CD4-positive, alpha-beta T cell treated with Interleukin-4 for 4 hours (primary cell): ENCODE measurements at places on chromosomes 4 and X.

- DNase-seq = no peak
Observed at GRCh38 chr4:11268149-11268548, 160.5 kb downstream of the HS3ST1 start.

DNA sequence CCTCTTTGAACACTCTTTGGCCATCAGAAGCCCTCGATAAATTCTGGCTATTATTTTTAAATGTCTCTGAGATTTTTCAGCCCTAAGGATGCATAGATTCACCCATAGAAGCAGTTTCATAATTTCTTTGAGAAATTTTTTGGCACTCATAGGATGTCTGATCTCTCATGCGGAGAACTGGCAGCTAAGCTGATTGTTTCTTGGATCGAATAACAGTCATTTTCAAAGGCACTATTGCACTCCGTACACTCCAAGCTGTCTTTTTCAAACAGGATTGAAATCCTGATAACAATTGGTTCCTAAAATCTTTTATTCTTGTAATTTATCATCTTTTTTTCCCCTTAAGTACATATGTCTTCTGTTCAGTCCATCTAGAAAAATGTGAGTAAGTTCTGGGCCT is 411.9 kb downstream of the SPOCK3 start:
- DNase-seq = no peak

DNA sequence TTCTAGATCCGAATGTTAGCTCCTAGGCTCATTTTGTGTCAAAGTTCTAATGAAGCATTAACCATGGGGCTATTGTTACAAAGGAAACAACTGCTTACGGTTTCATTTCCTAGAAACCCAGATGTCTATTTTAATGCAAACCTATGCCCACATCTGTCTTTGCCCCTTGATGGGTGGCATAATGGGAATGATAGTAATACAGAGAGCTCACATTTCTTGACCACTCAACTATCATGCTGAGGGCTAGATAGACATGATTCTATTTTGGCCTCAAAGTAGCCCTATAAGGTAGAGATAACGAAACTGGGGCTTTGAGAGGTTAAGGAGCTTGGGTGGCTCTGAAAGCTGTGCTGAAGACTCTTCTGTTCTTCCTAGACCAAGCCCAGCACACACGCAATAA is 1.9 kb downstream of the TLR7 start:
- DNase-seq = no peak

DNA sequence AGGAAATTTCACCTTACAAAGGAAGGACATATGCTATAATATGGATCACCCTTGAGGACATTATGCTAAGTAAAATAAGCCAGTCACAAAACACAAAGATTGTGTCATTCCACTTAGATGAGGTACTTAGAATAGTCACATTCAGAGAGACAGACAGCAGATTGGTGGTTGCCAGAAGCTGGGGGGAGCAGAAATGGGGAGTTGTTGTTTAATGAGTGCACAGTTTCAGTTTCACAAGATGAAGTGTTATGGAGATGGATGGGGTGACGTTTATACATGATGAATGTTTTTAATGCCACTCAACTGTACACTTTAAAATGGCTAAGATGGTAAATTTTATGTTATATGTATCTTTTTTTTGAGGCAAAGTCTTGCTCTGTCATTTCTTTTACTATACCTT is 14.8 kb upstream of the SPON2 start:
- DNase-seq = peak; percentile 73

- no peak for DNase-seq
Observed at GRCh38 chr4:38995660-38996005, 36.6 kb downstream of the TMEM156 start.

GRCh38 chr4:86822136-86822535 is 27.0 kb downstream of the SLC10A6 start:
- no peak for DNase-seq

GRCh38 chrX:46211079-46211478 is 334.1 kb downstream of the ZNF674 start:
- no peak for DNase-seq

GRCh38 chr4:189304167-189304566 is 636.5 kb upstream of the FRG1 start:
- DNase-seq = no peak

DNA sequence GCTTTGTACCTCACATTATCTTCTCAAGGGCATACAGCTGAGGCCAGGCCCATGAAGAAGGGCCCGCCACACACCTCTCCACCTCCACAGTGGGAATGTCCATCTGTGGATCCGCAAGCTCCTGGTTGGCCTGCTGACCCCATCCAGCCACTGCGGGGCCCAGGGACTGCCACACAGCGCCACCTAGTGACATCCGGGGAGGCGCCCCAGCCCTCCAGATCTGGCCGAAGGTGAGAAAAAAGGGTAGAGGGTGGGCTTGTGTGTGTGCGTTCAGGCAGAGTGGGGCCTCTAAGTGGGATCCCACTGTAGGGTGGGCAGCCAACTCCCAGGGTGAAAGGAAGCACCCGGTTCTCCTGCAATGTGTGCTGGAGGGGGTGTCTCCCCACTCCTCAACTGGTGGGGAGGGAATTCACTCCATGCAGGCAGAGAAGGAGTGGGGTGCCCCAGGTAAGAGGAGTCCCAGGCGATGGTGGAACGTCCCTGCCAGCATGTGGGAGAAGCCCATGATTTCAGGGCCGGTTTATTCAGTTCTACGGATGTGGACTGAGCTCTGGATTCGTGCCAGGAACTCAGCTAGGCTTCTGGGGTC is 117.3 kb downstream of the ENPP6 start:
- no peak for DNase-seq

DNA sequence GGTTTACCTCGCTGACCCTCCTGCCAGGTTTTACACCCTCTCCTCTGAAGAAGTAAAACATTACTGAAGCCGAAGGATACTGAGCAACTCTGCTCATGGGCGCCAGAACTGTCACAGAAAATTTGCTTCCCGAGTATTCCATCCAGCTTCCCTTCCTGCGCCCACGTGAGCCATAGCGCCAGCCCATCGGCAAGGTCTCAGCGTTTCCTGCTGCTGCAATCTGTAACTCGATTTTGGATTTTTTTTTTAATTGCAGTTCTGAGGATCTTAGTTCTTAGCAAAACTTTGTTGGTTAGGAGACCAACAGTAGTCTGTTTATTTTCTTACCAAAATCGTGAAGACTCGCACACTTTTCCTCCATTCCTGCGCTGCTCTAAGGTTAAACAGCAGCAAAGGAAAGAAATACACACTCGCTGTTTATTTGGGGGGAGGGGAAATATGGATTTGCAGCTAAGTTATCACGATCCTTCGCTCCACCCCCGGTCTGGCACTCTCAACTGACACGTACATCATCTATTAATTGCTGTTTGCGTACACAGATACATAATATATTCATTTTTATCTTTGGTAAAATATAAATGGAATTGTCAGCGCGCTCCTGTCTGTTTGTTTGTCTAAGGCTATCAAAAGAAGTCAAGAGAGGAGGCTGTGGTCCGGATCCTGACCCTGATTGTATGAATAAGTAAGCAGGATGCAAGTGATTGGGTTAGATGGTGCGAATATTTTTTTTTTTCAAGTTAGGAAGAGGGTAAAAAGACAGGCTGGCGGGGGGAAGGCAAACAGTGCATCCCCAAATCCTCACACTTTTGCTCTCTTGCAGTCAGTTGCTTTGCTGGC is at the start of gene TLL1:
TLL1 (plus strand) TSS at position 777 of the 837 bp plus-strand sequence. CDS start 668 bp downstream, outside the sequence.
- no peak for DNase-seq

DNA sequence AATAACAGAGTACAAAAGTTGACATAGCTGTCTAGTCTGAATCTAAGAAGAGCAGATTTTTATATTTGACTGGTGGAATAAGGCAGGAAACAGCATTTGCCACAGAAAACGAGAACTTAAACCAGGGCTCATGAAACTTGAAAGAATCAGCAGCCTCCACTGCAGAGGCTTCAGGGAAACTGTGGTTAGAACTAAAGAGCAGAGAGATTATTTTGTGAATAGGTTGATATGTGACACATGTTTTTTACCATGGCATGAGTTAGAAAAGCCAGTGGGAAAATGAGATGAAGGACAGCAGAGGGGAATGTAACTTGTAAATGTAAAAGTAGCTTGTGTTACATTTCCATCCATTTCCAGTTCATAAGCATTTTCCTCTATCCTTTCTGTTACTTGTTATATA is 63.7 kb upstream of the CAMK2D start:
- peak; percentile 34 for DNase-seq

DNA sequence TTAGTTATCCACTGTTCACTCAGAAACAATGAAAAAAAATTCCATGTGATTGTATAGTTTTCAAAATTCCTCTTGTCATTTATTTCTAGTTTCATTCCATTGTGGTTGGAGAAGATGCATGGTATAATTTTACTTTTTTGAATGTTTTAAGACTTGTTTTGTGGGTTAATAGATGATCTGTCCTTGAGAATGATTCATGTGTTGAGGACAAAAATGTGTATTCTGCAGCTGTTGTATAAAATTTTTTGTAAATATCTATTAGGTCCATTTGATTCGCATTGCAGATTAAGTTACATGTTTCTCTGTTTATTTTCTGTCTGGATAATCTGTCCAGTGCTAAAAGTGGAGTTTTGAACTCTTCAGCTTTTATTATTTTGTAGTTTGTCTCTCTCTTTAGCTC is 65.4 kb downstream of the RTL3 start:
- DNase-seq = no peak

DNA sequence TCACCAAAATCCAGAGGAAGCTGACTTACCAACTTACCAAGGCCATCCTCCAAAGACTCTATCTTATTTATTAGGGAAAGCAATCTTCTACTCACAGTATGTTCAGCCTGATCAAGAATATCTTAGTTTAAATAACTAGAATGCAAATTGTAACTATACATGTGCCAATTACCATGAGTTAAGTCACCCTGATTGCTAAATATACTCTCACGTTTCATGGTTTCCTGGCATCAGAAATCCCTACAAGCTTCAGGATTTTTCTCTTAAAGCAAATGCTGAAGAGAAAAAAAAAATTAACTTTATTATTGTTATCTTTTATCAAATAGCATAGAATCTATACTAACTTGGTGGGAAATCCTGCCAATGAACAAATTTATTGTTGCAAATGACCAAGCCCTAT is 63.0 kb upstream of the MXD4 start:
- DNase-seq = no peak

DNA sequence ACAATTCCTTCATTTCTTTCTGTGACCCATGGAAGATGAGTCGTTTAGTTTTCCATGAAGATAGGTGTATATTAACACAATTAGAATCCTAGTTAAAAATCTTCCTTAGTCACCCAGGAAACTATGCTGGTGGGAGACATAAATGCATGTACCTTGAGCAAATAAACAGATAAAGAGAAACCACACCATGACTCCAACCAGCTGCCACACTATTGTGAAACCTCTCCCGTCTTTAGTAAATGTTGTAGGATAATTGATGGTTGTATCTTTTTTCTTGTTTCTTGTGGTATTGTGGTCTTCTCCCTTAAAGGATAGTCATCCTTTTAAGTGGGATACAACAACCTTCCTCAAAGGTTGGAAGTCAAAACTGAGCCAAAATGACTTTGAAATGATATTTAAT is 103.8 kb upstream of the LEF1 start:
- no peak for DNase-seq

DNA sequence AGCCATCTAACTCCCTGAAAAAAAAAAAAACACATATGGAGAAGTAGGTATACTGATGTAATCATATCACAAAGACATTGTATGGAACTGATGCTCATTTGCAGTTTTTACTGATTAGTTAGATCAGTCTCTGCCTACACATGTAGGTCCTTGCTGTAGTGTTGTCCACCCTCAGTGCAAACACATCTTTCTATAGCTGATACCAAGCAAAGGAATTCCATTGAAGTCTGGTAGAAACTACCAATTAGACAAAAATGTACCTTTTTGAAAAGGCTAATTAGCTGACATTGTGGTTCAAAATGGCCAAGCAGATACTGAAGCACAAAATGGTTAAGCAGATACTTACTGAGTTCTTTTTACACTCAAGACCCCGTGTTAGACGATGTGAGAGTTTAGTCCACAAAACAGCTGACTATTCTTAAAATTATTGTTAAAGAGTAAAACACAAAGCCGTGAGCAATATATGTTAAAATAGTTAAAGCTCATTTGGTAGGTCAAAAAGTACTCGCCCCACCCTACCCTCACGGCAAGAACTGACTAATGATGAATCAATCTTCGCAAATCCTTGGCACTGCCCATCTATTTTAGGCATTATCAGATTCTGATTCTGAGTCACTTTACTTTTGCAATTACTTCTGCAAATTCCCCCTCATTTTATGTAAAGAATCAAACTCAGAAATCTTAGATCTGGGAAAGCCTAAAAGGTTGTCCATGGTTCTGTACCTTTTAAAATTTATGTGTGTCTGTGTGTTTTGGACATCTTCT is 40.4 kb downstream of the COL4A6 start:
- no peak for DNase-seq

GRCh38 chr4:79935274-79935673 is 137.8 kb downstream of the ANTXR2 start:
- no peak for DNase-seq

DNA sequence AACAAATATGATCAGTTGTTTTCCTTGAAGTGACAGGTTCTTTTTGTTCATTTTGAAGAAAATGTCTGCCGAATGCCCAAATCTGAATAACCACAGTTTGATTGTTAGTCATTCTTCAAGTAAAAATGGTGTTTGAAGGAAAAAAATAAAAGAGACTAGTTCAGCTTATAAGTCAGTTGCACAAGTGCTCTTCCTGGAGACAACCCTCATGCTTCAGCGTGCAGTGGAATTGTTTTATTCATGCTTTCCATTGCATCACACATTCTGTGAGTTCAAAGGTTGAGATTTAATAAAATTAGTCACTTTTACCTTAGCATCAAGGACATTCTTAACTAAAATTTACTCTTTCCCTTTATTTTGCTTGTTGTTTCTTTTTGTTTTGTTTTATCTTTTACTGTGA is 404.9 kb downstream of the ZNF674 start:
- DNase-seq = no peak

GRCh38 chr4:37802068-37802666 is 24.3 kb upstream of the PGM2 start:
- no peak for DNase-seq
